Heart right ventricle (tissue), 16 donors: ENCODE measurements at places on chromosomes 4 and X. TPM values are rescaled to one million over a fixed set of nuclear protein-coding genes. Genes with fewer than 3 reads are reported as not detected.

- DNase-seq, result no peak
These were observed 48.2 kb downstream of the SLC34A2 start for GRCh38 chr4:25703731-25704388.

DNA sequence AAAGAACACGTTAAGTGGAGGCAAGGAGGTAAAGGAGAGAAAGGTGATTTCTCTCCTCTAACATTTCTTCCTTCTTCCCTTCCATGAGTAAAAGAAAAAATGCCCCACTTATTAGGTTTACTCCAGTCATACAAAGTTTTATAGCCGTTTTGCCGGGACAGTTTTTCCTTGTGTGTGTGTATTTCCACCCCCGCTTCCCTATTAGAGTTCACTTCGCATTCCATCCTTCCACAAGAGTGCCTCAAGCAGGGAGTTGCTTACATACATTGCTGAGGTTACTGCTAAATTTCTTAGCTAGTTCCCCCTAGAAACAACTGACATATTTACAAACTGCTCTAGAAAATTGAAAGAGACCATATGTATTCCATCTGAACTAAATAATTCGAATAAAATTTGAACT is 45.2 kb upstream of the BMP15 start:
- DNase-seq, result no peak

DNA sequence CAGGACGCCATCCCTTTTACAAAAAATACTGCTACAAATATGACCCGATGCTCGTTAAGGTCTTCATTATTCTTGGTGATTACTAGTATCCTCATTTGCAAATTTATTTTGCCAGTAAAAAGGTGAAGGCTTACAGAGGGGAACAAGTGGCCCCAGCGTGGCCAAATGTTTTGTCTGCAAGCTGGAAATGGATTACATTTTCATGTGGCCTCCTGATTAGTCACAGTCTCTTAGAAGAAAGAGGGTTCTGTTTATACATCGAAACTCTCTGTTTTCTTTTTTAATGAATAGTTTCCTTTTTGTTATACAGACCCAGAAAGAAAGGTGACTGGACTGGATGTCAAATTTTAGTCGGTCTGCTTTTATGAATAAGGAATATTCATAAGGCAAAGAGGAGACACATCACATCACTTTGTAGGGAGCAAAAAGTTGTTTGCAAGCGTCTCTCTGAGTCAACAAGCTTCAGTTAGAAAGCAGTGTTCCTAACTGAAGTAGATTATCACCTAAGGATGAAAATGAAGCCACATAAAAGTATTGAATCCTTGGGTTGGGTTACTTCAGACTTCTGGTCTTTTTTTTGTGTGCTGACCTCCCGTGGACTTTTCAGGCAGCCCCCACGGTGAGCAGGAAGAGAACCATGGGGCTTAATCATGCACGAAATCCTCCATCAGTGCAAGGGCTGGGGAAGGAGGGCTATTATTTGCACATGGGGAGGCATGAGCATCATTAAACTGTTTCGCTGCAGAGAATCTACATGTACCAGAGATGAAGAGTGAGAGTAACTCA is 125.6 kb downstream of the ARSF start:
- DNase-seq, result no peak

DNA sequence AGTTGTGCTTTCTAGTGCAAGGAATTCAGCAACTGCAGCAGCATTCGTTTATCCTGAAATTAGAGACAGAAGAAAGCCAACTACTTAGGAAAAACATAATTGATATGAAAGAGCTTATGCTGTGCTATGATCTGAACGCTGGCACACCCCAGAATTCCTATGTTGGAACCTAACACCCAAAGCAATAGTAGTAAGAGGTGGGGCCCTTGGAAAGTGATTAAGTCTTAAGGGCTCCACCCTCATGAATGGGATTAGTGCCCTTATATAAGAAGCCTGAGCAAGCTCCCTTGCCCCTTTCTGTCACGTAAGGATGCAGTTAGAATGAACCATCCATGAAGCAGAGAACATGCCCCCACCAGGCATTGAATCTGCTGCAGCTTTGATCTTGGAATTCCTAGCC is 5.4 kb upstream of the LSM6 start:
- no peak for DNase-seq

DNA sequence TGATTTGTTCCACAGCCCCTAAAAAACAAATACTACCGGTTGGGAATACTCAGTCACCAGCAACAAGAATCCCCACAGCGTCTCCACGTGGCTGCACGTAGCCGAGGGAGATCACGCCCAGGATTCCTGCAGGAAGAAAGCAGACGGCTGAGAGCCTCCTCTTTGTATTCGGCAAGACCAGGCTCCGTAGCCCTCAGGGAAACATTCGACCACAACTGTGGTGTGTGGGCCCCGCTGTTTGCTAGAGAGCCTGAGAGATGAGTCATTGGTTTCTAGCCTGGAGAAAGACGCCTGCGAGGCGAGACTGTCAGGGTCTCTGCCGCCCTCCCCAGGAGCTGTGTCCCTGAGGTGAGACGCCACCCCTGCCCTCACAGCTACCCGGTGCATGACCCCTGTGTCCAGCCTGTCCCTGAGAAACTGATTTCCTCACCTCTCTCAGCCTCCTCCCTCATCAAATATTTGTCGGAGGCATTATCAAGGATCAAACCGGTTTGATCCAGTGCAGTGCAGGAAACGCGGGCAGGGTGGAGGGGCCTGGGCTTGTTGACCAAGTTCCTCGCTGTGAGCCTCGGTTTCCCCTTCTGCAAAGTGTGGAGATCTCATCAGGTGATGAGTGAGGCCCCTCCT is 4.7 kb upstream of the S100P start:
- no peak for DNase-seq

GRCh38 chr4:82823062-82823461 is 24.5 kb upstream of the SCD5 start:
- no peak for DNase-seq

MAGEA8 gene
- total RNA-seq, result not detected

CT45A2 gene
- not detected for total RNA-seq

XPNPEP2 gene
- total RNA-seq, result 0.21 TPM

DSPP gene
- total RNA-seq, result not detected

CENPU gene
- total RNA-seq, result 0.62 TPM
